ENCODE measurements at places on chromosomes 4 and X.

- no peak for DNase-seq
Measured at GRCh38 chr4:66266035-66266434, 595.7 kb upstream of the EPHA5 start.

DNA sequence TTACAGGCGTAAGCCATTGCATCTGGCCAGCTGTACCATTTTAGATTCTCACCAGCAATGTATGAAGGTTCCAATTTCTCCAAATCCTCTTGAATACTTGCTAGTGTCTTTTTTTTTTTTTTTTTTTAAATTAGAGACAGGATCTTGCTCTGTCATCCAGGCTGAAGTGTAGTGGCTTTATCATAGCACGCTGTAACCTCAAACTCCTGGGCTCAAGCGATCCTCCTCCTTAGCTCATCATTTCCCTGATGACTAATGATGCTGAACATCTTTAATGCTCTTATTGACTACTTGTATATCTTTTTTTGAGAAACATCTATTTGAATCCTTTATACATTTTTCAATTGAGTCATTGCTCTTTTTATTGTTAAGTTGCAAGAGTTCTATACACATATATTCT lies 40.3 kb downstream of the HDAC8 start:
- no peak for DNase-seq

DNA sequence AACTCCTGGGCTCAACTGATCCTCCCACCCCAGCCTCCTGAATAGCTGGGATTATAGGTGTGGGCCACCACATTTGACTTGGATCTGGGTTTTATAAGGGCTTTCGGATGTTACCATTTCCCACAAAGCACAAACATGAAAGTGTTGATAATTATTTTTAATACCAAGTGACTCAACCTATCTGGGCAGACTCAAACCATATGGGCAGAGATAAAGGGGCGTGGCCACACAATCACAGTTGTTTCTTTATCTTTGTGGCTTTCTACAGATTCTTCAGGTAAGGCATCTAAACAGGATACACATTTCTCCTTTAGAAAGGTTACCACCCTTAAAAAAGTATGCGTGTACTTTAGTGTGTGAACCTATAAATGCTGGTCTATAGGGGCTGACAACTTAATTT lies 122.5 kb downstream of the ZNF827 start:
- no peak for DNase-seq

DNA sequence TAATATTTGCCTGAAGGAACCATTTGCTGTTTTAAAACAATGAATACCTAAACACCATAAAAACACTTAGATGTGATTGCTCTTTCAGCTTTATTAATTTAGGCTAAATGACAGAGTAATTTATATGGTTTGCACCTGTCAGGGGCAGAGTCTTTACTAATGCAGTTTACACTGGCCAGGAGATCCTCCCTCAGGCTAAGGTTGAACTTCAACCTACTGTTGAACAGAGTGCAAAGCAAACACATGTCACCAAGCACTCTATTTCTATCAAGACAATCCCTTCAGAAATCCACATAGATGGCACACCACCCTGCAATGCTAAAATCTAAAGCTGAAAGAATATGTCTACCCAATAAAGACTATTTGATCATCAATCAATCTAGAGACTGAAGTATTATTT lies 147.3 kb downstream of the KLHL13 start:
- no peak for DNase-seq

DNA sequence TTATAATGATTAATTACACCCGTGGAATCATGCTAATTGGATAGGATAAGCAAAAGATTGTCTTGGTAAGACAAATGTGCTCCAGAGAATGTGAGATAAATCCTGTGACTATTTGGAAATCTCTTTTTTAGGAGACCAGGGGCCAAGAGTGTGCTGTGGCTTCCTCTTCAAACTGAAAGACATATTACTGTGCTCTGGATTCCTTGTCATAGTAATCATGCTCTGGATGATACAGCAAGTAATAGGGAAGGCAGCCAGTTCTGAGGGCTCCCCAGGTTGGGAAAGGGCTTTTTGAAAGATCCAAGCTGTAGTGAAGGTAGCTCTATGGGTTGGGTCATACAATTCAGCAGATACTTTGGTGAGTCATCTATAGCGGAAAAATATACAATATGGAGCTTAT lies 600.5 kb downstream of the PCDH18 start:
- DNase-seq, result no peak

DNA sequence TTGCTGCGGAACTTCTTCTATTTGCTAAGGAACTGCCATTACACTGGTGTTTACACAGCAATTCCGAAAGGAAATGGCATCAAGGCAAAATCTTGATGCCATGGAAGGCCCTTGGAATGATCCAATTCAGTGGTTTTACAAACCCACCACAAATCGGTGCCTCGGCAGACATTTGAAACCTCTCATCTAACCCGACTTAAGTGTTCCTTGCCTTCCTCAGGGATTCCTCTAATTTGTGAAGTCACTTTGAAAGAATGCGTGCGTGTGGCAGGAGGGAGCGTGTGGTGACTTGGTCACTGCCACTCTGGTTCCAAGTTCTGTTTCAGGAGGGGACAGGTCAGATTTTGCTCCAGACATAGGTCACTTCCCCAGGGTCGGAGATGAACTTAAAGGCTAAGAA lies 4.8 kb downstream of the NOP14 start:
- DNase-seq, result no peak

DNA sequence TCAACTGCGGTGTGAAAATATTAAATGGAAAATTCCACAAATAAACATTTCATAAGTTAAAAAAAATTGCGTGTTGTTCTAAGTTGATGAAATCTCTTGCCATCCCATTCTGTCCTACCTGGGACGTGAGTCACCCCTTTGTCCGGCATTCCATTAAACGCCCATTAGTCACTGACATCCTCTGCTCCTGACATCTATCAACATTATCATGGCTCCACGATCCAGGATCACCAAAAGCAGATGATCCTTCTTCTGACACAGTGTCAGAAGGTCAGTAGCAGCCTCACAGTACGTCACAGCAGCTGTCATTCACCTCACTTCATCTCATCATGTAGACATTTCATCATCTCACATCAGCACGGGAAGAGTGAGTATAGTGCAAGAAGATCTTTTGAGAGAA lies 125.7 kb downstream of the ZNF827 start:
- no peak for DNase-seq

DNA sequence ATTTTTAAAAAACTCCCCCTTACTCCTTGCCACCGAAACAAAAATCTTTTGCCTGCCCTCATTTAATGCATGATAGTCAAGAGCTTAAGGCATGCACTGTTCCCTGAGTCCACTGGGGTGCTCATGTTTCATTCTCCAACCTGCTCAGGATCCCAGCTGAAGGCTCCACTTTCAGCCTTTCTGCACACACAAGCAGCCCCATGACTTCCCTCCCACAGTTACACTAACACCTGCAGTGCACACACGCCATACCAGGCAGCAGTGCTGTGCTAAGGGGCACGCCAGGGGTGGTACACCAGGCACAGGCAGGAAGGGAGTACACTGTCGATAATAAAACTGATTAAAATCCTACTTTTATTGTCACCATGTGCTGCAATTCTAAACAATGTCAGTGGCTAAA lies 385.2 kb downstream of the BMPR1B start:
- no peak for DNase-seq

- no peak for DNase-seq
Measured at GRCh38 chrX:8864161-8864560, 63.0 kb upstream of the FAM9A start.

DNA sequence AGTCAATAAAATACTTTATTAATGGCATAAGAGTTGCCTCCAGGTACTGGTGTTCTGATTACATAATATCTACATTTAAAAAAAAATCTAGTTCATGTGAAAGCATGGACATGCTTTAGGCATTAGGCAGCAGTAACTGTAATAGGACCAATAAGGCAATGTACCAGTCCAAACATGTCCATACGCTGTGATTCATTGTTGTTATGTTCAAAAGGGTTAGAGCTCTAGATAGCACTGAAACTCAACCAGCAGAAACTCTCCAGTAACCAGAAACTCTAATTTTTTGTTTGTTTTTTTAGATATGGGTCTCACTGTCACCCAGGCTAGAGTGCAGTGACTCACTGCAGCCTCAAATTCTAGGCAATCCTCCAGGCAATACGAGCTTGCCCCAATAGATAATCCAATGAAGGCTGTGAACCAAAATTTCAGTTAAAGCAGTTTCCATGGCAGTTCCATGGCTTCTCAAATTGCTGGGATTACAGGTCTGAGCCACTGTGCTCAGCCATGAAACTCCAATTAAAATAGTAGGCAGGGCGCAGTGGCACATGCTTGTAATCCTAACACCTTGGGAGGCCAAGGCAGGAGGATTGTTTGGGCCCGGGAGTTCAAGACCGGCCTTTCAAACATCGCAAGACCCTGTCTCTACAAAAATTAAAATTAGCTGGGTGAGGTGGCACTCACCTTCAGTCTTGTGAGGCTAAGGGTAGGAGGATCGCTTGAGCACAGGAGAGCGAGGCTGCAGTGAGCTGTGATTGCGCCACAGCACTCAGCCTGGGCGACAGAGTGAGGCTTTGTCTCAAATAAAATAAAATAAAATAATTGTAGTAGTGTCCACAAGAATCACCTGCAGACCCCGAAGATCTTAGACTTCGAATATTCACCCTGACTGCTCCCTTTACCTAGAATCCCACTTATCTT lies 36.3 kb downstream of the MGARP start:
- no peak for DNase-seq

DNA sequence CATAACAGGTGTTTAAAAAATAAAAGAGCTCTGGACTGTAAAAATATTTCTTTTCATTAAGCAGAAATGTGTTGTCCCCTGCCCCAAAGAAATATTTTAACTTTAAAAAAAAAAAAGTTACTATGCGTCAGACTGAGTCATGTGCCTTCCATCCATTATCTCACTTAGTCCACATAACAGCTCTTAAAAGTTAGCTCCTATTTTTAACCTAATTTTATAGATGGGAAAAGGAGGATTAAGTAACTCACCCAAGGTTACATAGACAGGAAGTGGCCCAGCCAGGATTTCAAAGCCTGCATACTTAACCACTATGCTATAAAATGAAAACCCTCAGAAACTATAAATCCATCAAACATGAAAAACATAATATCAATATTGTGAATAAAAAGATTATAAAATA lies 97.7 kb downstream of the MANBA start:
- no peak for DNase-seq

DNA sequence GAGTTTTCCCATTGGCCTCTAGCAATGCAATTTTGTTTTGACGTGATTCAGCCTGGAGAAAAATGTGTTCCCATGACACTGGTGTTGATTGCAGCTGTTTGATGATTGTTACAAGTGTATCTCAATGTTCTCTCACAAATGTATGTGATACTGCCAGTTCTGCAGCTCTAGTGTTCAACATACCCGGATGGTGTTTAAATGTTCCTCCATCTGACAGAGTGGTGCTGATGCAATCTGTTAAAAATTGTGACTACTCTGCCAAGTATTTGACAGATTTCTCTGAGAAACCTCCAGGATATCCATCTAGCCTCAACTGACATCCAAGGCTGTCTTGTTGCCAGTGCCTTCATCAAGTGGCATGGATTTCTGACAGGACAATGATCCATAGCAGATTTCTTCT lies 657.2 kb upstream of the DIAPH2 start:
- DNase-seq, result no peak

DNA sequence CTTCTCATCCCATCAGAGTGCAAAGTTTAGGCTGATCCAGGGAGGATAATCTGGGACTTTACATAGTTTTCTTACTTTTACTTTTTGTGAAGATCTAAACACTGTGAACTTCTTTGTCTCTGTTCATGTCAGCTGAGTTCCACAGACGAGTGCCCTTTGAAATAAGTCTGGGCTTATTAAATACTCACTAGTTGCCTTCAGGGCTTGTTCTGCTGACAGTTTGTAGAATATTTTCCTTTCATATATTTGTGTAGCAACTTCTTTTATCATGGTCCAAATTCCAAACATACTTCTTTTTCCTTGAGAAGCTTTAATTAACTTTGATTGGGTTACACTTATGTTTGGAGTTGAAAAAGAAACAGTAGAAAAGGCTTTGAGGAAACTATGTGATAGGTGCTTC lies 109.6 kb downstream of the SH2D1A start:
- DNase-seq, result no peak

DNA sequence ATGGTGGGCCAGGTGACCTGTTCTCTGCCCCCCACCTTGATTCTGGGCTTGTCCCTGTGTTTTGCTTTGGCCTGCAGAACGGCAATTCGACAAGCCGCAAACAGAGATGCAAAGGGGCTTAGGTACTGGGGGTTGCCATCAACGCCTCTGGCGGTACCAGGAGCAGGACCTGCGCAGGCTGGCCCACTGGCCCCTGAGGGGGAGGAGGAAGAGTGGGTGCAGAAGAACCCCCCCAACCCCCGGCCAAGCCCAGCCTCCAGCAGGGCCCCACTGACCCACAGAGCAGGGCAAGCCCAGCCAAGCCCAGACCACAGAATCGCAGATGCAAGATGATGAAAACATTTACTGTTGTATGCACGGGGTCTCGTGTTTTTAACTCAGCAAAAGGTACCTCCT lies 89.4 kb downstream of the PPP2R2C start:
- DNase-seq, result no peak

DNA sequence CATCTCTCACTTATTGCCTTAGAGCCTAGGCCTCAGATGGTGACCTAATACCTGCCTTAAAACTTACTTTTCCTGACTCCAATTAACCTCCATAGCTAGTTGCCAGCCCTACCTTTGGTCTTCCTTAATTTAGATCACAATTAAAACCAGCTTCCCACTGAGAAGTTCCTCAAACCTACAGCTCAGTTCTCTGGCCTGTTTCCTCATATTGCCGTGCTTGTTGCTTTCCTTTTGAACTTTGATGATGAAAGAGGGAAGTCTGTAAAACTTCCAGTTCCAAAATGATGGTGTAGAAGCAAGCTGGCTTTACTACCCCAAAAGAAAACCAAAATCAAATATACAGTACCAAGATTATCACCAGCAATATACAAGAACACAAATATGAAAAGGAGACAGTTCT lies 28.9 kb upstream of the CAMK2D start:
- DNase-seq, result peak; percentile 16

DNA sequence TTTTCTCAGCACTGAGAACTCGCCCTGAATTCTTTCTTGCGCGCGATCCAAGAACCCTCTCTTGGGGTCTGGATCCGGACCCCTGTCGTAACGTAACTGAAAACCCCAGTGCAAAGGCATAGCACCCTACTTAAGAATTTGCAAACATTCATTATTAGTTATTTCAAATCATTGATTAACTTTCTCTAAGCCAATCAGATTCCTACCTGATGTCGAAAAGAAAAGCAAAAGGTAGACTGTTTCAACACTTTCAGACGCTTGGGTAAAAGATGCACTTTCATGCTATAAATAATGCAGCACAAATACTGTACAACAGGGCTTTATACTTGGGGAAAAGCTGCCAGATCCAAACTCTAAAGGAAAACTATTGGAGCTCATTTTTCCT lies 817 bp upstream of the WDR19 start:
- no peak for DNase-seq

DNA sequence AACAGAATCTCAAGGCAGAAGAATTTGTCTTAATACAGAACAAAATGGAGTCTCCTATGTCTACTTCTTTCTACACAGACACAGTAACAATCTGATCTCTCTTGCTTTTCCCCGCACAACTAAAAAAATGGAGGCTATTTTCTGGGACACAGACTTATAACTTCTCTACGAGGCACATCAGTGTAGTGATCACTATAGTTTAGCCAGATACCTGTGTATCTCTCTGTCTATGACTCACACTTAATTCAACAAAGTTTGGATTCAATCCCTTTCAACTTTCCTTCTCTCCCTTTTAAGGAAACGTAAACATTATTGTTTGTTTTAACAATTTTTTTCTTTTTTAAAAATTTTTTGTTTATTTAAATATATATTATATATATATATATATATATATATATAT lies 29.4 kb downstream of the APELA start:
- DNase-seq, result no peak
